ENCODE measurements at places on chromosomes 12 and 14. TPM values are rescaled to one million over a fixed set of nuclear protein-coding genes. Genes with fewer than 3 reads are reported as not detected.

RNASE7 gene
- total RNA-seq, result not detected

POTEM gene
- total RNA-seq, result not detected

DNA sequence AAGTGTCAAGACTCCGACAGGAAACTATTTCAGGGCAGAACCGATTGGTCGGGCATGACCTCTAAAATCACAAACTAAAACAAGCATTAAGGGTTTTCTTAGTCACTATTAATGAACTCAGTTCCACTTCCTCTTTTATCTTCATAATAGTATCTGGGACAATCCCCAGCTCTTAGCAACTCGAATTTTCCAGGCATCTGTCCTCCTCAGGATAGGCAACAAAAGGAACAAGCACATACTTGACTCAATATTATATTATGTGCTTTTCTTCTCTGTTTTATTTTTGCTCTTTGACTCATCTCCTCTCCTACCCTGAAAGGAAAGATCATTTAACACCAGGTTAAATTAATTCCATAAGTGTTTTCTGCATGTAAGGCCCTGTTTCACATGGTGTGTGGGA lies 638.3 kb upstream of the TBX3 start:
- no peaks in the 10 kb centered on the region for H3K4me1 ChIP-seq
- DNase-seq, result no peak
- H3K36me3 ChIP-seq, result no peaks in the 10 kb centered on the region
- H3K27me3 ChIP-seq, result no peaks in the 10 kb centered on the region

NRIP2 gene
- not detected for total RNA-seq

DNA sequence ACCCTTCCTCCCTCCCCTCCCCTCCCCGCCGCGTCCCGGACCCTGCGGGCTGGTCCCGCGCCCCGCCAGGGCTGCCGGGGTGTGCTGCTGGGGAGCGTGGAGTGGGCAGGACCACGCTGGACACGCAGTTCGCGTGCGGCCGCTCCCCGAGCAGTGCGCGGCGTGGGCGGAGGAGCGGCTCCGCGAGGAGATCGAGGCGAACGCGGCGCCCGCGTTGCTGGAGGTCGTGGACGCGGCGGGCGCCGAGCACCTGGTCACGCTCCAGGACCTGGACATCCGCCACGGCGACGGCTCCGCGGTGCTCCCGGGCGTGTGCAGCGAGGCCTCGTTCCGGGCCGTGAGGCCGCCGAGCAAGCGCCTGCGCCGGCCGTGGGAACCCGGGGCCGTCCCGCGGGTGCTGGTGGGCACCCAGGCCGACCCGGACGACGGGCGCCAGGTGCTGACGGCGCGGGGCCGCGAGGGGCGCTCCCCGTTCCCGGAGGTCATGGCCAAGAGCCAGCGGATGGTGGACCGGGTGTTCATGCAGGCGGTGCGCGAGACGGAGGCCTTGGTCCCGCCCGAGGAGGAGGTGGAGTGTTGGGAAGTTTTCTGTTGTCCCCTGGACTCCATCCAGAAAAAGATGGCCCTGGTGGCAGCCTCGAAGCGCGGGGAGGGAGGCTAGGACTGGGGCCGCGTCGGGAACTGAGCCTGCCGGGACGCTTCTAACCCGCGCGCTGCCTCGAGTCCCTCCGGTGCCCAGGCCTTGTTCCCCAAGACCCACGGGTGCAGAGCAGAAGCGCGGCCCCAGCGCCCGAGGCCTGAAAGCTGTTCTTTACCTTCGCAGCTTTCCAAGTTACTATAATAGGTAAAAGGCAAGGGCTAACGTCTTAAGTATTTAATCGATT lies 54.7 kb upstream of the EIF5 start:
- H3K4me3 ChIP-seq, result no peak overlapping the region
- H3K36me3 ChIP-seq, result no peaks in the 10 kb centered on the region
- peaks cover 40% of the 10 kb centered on the region for H3K27me3 ChIP-seq
- DNase-seq, result peak; percentile 82
- no peak overlapping the region for H3K27ac ChIP-seq
- no peaks in the 10 kb centered on the region for H3K4me1 ChIP-seq

GRCh38 chr14:101123618-101124510 lies 220.3 kb upstream of the RTL1 start:
- H3K4me1 ChIP-seq, result peaks cover 3% of the 10 kb centered on the region
- H3K27me3 ChIP-seq, result no peaks in the 10 kb centered on the region
- DNase-seq, result peak; percentile 39
- H3K36me3 ChIP-seq, result no peaks in the 10 kb centered on the region
- H3K27ac ChIP-seq, result no peak overlapping the region

- H3K27ac ChIP-seq, result no peak overlapping the region
- no peaks in the 10 kb centered on the region for H3K27me3 ChIP-seq
- H3K4me1 ChIP-seq, result no peaks in the 10 kb centered on the region
- H3K4me3 ChIP-seq, result no peak overlapping the region
- no peaks in the 10 kb centered on the region for H3K36me3 ChIP-seq
Measured at GRCh38 chr12:76646366-76646765, 86.8 kb upstream of the OSBPL8 start.

NRXN3 gene
- 16.8 TPM for total RNA-seq

- no peaks in the 10 kb centered on the region for H3K36me3 ChIP-seq
- DNase-seq, result no peak
- no peak overlapping the region for H3K27ac ChIP-seq
- H3K27me3 ChIP-seq, result no peaks in the 10 kb centered on the region
Measured at GRCh38 chr12:98126637-98127335, 388.6 kb upstream of the TMPO start.

C14orf132 gene
- total RNA-seq, result 22.9 TPM

DNA sequence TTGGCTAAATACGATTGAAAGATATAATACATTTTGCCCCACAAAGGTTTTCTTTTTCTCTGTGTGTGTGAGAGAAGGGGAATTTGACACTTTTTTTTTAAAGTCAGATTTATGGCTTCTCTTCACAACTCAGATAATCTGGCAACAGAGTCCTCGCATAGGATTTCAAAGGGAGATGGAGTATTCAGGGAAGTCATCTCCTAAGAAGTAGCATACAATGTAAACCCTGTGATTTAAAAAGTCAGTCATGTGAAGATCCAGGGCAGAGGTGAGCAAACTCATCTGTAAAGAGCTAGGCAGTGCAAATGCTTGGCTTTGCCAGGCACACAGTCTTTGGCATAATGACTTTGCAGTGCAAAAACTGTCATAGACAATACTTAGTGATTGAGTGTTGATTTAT lies 1526.3 kb downstream of the AACS start:
- H3K36me3 ChIP-seq, result no peaks in the 10 kb centered on the region
- no peaks in the 10 kb centered on the region for H3K4me1 ChIP-seq
- no peak overlapping the region for H3K27ac ChIP-seq
- no peaks in the 10 kb centered on the region for H3K27me3 ChIP-seq

- no peaks in the 10 kb centered on the region for H3K27me3 ChIP-seq
- H3K36me3 ChIP-seq, result no peaks in the 10 kb centered on the region
- no peaks in the 10 kb centered on the region for H3K4me1 ChIP-seq
Measured at GRCh38 chr12:9721394-9722092, 11.4 kb downstream of the CLECL1 start.

GRCh38 chr14:24195186-24196070 lies at the start of gene TM9SF1:
Gene TM9SF1 (minus strand): TSS chr14:24195441. CDS start chr14:24195019, 422 bp downstream.
- peak within 1 kb of the TSS; percentile 91 for H3K4me3 ChIP-seq
- H3K36me3 ChIP-seq, result peaks cover 39% of the 10 kb centered on the region
- H3K4me1 ChIP-seq, result no peaks in the 10 kb centered on the region

ATL1 gene
- total RNA-seq, result 0.97 TPM

OAS1 gene
- total RNA-seq, result not detected

- peaks cover 19% of the 10 kb centered on the region for H3K4me1 ChIP-seq
- DNase-seq, result peak; percentile 50
- no peaks in the 10 kb centered on the region for H3K27me3 ChIP-seq
- peaks cover 66% of the 10 kb centered on the region for H3K36me3 ChIP-seq
- H3K27ac ChIP-seq, result no peak overlapping the region
Measured at GRCh38 chr12:4282103-4282891, 8.7 kb downstream of the CCND2 start.

HVCN1 gene
- total RNA-seq, result 9.5 TPM

ESPL1 gene
- 50.7 TPM for total RNA-seq

AKAP6 gene
- 6.1 TPM for total RNA-seq

DNA sequence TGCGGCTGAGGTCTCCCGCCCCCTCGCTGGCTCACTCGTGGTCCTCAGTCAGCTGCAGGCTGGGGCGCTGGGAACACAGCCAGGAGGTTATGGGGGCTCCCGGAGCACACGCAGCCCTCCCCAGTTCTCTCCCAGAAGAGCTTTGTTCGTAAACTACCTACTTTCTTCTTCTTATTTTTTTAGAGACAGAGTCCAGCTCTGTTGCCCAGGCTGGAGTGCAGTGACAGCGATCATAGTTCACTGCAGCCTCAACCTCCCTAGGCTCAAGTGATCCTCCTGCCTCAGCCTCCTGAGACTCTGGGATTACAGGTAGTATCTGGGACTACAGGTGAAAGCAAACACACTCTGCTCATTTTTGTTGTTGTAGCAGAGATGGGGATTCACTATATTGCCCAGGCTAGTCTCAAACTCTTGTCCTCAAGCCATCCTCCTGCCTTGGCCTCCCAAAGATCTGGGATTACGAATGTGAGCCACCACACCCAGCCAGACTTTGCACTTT lies 15.5 kb upstream of the PLA2G1B start:
- H3K27me3 ChIP-seq, result no peaks in the 10 kb centered on the region
- no peaks in the 10 kb centered on the region for H3K4me1 ChIP-seq
- H3K36me3 ChIP-seq, result peaks cover 39% of the 10 kb centered on the region
- no peak overlapping the region for H3K4me3 ChIP-seq
- H3K27ac ChIP-seq, result peak overlapping the region; percentile 58
- DNase-seq, result no peak

REP15 gene
- 0.68 TPM for total RNA-seq

Data from endodermal cell (in vitro differentiated cells).